HT-29 (cell line): ENCODE measurements at places on chromosomes 1 and 21.

DNA sequence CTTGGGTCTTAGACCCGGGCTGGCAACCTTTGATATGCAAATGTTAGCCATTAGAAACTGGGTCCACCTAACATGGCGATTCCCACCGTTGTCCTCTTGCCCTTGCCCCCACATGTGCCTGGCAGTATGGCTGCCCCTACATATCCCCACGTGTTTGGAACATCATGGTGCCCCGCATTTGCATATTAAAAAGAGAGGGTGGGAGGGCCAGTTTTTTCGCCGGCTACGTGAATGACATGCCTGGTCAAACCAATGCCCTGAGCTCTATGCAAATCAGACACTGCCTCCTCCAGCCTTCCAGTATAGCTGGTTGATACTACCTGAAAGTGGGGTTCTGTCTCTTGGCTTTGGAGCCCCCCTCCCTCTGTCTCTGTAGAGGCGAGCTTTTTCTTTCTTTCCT, 133.0 kb downstream of the CDC42BPA start:
- DNase-seq, result no peak

DNA sequence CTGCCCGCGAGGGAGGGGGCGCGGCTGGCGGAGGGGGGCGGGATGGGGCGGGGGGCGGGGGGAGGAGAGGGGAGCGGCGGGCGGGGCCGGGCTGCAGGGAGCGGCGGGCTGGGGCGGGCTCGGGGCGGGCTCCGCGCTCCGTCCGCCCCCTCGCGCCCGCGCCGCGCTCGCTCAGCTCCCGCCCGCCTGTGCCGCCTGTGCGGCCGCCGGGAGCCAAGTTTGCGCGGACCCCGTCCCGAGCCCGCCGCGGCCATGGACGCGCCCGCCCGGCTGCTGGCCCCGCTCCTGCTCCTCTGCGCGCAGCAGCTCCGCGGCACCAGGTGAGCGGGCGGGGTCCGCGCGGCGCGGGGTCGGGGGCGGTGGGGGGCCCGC, at the start of gene GABRD:
Gene GABRD, plus strand, starts transcription at position 174 of the 372 bp plus-strand sequence. Its CDS starts 79 bp downstream, at position 253.
- DNase-seq, result no peak

DNA sequence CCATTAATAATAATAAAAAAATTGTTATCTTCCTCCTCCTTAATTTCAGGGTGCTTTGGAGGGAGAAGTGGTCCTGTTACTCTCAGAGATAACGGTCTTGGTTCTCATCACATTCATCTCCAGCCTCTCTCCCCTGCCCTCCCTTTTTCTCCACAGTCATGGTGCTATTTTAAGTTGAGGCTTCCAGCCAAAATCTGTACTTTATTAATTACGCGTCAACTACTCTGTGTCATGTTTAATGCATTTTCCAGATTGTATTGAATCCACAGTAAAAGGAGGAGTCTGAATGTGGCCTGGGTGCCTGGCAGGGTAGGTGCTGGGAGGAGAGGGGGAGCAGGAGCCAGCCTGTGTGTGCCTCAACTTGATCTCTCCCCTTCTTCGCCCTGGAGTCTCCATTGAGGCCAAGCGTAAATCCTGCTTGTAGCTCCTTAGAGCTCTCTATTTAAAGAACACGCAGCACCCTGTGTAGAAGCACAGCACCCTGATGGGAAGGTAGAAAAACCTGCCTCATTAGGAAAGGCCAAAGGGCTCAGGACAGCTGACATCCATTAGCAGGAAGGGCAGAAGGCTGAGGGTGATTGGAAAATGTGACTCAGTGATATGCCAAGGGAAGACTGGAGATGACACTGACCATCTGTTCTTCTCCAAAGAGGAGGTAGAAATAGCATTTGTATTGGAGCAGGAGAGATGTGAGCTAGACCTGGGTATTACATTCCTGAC, 82.4 kb downstream of the PLXNA2 start:
- DNase-seq, result no peak

DNA sequence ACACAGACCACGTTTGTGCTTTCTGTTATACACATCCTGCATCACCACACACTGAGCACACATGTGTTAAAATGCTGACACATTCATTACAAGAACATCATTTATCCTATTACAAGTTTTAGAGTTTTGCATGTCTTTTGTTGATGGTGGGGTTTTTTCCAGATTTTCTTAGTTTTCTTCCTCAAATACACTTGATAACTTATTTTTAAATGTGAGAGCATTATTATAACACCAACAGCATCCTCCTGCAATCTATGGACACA, 67.3 kb downstream of the TGFBR3 start:
- DNase-seq, result no peak

- DNase-seq, result no peak
Observed at GRCh38 chr1:43634721-43635120, 15.2 kb upstream of the KDM4A start.

DNA sequence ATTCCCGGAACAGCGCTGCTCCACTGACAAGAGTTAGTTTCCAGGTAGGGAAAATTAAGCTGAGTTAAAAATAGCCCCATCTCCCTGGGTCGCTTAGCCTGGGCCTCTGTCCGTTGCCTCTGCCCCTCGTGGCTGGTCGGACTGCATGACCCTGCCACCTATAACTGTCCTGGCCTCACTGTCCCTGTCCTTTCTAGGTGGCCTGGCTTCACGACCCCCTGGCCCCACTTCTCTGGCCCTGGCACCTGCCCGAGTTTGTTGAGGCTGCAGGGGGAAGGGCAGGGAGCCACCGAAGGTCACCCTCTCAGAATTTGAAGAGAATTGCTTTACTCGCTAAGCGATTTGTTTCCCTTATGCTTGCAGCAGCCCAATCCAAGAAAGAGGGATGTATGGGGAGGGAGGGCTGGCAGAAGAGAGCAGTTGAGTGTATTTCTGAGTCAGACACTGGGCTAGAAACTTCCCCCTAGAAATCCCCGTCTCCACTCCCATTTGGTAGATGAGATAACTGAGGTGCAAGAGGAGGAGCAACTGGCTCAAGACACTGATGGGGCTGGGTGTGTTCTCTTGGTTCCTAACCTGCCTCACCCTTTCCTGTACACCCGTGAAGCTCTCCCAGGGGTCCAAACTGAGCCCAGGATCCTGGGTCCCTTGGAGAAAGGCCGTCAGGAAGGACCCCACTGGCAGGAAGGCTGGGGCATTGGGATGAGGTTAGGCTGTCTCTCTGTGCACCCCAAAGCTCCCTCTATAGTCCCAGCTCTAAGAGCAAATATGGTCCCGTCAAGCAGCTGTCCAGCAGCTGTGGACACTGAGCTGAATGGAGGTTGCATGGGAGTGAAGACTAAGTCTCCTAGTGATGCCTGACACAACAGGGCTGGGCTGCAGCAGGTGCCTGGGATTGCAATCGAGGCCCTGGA, 2.9 kb upstream of the EDN2 start:
- DNase-seq, result no peak

DNA sequence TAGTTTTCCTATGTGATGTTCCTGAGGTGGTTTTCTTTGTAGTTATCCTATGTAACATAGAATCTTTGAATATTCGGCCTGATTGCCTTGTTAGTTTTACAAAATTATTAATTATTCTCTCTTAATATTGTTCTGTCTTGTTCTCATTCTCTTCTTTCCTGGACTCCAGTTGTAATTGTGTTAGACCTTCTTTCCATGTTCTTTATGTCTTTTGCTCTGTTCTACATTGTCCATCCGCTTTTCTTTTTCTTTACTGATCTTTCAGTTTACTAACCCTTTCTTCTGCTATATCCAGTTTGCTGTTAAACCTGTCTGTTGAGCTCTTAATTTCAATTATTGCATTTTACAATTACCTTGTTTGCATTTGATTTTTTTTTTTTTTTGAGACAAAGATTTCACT, 89.3 kb downstream of the PEX14 start:
- no peak for DNase-seq
